ENCODE measurements at places on chromosomes 2 and 18. TPM values are rescaled to one million over a fixed set of nuclear protein-coding genes. Genes with fewer than 3 reads are reported as not detected.

SKOR2 gene
- total RNA-seq: not detected

CKAP2L gene
- 0.50 TPM for total RNA-seq

RAB17 gene
- total RNA-seq: not detected

UGT1A4 gene
- total RNA-seq: not detected

GRCh38 chr2:47070155-47070919 is 84.8 kb downstream of the STPG4 start:
- peaks cover 54% of the 10 kb centered on the region for H3K36me3 ChIP-seq
- no peak for DNase-seq
- H3K4me1 ChIP-seq: peaks cover 56% of the 10 kb centered on the region
- H3K4me3 ChIP-seq: no peak overlapping the region

- peaks cover 3% of the 10 kb centered on the region for H3K36me3 ChIP-seq
- DNase-seq: no peak
- no peaks in the 10 kb centered on the region for H3K27me3 ChIP-seq
- peaks cover 6% of the 10 kb centered on the region for H3K4me1 ChIP-seq
- H3K27ac ChIP-seq: no peak overlapping the region
- no peak overlapping the region for H3K4me3 ChIP-seq
Observed at GRCh38 chr18:62981566-62981965, 266.2 kb downstream of the PHLPP1 start.

DNA sequence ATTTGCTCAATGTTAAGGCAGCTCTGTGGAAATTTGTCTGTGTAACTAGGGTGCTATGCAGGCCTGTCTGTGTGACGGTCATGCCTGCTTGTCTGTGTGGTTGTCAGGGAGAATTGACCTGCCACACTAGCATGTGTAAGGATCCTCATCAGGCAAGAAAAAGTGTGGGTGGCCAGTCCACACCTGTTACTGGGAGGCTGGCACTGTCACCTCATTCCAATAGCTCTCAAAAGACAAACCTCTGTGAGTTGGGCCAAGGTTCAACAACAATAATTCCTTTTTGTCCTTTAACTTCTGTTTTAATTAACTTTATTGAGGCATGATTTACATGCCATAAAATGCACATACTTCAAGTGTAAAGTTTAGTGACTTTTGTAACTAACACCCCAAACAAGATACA is 4.2 kb upstream of the MARCO start:
- H3K27me3 ChIP-seq: no peaks in the 10 kb centered on the region
- H3K27ac ChIP-seq: no peak overlapping the region
- H3K36me3 ChIP-seq: no peaks in the 10 kb centered on the region
- no peaks in the 10 kb centered on the region for H3K4me1 ChIP-seq

- no peak overlapping the region for H3K4me3 ChIP-seq
- H3K36me3 ChIP-seq: no peaks in the 10 kb centered on the region
- DNase-seq: no peak
- H3K4me1 ChIP-seq: no peaks in the 10 kb centered on the region
Observed at GRCh38 chr2:54771166-54771885, 47.9 kb downstream of the EML6 start.

DNA sequence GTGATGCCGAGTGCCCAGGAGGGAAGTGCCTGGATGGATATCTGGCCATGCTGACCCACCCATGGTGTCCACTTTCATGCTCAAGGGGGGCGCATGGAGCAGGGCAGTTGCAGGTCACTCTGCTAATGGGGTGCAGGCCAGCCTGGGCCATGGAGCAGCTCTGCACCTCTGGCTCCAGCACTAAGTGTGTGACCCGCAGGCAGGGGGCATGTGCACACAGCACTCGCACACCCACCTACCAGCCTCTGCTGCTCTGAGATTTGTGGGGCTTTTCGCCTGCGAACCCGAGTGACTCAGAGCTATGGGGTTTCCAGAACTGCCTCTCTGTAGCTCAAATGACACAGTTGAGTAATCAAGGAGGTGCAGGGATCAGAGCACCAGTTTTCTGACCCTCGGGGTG is 66.2 kb downstream of the CYP26B1 start:
- no peak overlapping the region for H3K27ac ChIP-seq
- DNase-seq: no peak
- H3K4me3 ChIP-seq: no peak overlapping the region
- no peaks in the 10 kb centered on the region for H3K36me3 ChIP-seq
- no peaks in the 10 kb centered on the region for H3K4me1 ChIP-seq
- no peaks in the 10 kb centered on the region for H3K27me3 ChIP-seq

GRCh38 chr2:106825161-106825560 is 60.8 kb downstream of the ST6GAL2 start:
- no peaks in the 10 kb centered on the region for H3K36me3 ChIP-seq
- no peak overlapping the region for H3K27ac ChIP-seq
- no peaks in the 10 kb centered on the region for H3K27me3 ChIP-seq
- DNase-seq: no peak

GRCh38 chr2:159807183-159808031 is 9.4 kb upstream of the CD302 start:
- no peaks in the 10 kb centered on the region for H3K4me1 ChIP-seq
- no peak overlapping the region for H3K27ac ChIP-seq
- H3K27me3 ChIP-seq: no peaks in the 10 kb centered on the region
- no peak overlapping the region for H3K4me3 ChIP-seq

GRCh38 chr18:50573679-50574078 is 13.8 kb downstream of the MAPK4 start:
- no peaks in the 10 kb centered on the region for H3K36me3 ChIP-seq
- no peak overlapping the region for H3K27ac ChIP-seq
- DNase-seq: no peak
- no peak overlapping the region for H3K4me3 ChIP-seq
- peaks cover 4% of the 10 kb centered on the region for H3K27me3 ChIP-seq

GRCh38 chr2:237735798-237736197 is 62.8 kb upstream of the RBM44 start:
- peaks cover 50% of the 10 kb centered on the region for H3K4me1 ChIP-seq
- no peak overlapping the region for H3K4me3 ChIP-seq

DNA sequence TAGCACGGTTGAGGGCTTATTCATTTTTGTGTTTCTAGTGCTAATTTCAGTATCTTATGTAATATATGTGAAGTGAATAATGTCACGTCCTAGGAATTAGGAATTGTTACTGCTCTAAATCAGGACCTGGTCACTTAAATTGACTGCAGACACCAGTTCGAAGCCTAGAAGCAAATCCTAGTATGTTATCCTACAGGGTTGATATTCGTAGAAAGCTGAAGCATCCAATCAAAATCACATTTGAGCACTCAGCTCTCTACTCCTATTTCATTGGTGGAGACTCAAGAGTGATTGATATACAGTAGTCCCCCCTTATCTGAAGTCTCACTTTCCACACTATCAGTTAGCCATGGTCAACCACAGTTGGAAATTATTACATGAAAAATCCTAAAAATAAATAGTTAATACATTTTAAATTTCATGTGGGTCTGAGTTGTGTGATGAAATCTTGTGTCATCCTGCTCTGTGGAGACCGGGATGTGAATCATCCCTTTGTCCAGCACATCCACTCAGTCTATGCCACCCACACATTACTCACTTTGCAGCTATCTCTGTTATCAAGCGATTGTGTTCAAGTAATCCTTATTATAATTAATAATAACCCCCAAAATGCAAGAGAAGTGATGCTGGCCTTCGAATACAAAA is 35.2 kb upstream of the SCN9A start:
- no peak overlapping the region for H3K27ac ChIP-seq
- H3K36me3 ChIP-seq: no peaks in the 10 kb centered on the region
- H3K27me3 ChIP-seq: no peaks in the 10 kb centered on the region
- H3K4me3 ChIP-seq: no peak overlapping the region
- no peak for DNase-seq

DNA sequence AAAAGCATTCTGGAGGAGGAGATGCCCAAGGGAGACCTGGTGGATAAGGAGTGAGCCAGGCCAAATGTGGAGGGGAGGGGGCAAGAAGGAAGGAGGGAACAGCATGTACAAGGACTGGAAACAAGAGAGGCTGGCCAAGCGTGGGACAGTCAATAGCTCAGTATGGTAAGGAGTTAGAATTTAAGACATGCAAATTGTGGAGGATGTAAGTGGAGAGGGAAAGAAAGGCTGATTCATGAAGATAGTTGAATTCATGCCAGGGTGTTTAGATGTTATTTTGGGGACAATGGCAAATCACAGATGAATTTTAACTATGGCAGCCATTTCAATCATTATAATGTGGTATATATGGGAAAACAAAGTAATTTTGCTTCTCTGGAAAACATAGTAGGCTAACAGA is 462.3 kb downstream of the MEIS1 start:
- no peak overlapping the region for H3K4me3 ChIP-seq
- H3K36me3 ChIP-seq: no peaks in the 10 kb centered on the region

DNA sequence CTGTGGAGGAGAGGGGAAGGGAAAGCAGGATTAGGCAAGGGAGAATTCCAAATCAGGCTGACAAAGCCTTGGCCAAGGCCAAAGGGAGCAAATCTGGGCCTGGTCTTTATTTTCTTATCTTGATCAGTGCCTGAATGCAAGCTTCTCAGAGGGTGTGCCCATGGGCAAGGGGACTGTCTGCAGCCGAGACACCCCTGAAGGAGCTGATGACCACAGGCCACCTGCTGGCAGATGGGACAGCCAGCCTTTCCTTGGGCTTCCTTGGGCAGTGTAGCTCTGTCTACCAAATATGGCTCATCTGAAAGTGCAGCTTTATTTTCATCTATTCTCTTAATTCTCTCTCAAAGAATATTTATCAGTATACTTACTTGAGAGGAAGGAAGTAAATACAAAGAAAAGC is 117.0 kb downstream of the PKP4 start:
- H3K27ac ChIP-seq: no peak overlapping the region
- DNase-seq: no peak
- H3K27me3 ChIP-seq: no peaks in the 10 kb centered on the region
- no peak overlapping the region for H3K4me3 ChIP-seq
- no peaks in the 10 kb centered on the region for H3K4me1 ChIP-seq

GRCh38 chr2:11160731-11161455 is 5.6 kb downstream of the SLC66A3 start:
- H3K4me1 ChIP-seq: peaks cover 38% of the 10 kb centered on the region
- H3K36me3 ChIP-seq: peaks cover 7% of the 10 kb centered on the region
- no peak overlapping the region for H3K27ac ChIP-seq
- H3K27me3 ChIP-seq: no peaks in the 10 kb centered on the region
- H3K4me3 ChIP-seq: peak overlapping the region; percentile 15

DNA sequence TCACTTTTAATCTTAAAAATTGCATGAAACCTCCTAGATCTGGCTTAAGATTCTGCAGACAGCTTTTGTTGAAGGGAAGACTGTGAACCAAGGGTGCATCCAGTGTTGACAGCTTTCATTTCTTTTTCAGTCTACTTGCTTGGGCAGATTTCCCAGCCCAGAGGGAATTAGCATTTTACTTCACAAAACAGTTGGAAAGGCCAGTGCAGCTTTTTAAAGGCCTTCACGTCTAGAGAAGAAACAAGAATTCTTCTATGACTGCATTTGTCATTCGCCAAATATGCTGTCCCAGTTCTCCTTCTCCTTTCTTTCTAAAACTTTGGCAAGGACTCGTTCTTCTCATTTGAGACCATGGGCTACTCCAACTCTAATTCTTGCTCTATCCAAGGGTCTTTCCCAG is 17.4 kb downstream of the NTSR2 start:
- H3K27ac ChIP-seq: no peak overlapping the region
- H3K4me1 ChIP-seq: no peaks in the 10 kb centered on the region
- no peaks in the 10 kb centered on the region for H3K36me3 ChIP-seq
